Stimulated activated CD4-positive, alpha-beta T cell treated with anti-CD3 and anti-CD28 coated beads, Interleukin-4, amount 100 ng/mL, for 24 hours (primary cell): ENCODE measurements at places on chromosomes 6 and 20.

DNA sequence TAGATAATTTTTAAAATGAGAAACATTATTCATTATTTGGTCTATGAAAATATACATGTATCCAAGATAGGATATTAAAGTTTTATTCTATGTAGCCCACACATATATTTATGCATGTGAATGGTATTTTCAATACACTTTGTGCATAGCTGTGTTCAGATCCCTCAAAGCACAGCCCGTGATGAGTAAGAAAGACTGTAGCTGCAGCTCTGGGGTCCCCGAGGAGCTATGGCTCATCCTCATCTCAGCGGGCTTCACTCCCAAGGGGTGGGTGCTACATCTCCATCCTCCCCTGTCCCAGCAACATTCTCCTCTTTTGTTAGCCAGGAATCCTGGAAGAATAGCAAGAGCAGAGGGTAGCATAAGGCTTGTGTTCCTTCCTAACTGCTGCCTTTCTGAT is 130.8 kb downstream of the SAMD5 start:
- no peak for DNase-seq

- no peak for DNase-seq
Observed at GRCh38 chr20:9573335-9574151, 59.2 kb downstream of the LAMP5 start.

GRCh38 chr20:3398681-3399252 is 8.7 kb downstream of the DNAAF9 start:
- DNase-seq, result no peak

DNA sequence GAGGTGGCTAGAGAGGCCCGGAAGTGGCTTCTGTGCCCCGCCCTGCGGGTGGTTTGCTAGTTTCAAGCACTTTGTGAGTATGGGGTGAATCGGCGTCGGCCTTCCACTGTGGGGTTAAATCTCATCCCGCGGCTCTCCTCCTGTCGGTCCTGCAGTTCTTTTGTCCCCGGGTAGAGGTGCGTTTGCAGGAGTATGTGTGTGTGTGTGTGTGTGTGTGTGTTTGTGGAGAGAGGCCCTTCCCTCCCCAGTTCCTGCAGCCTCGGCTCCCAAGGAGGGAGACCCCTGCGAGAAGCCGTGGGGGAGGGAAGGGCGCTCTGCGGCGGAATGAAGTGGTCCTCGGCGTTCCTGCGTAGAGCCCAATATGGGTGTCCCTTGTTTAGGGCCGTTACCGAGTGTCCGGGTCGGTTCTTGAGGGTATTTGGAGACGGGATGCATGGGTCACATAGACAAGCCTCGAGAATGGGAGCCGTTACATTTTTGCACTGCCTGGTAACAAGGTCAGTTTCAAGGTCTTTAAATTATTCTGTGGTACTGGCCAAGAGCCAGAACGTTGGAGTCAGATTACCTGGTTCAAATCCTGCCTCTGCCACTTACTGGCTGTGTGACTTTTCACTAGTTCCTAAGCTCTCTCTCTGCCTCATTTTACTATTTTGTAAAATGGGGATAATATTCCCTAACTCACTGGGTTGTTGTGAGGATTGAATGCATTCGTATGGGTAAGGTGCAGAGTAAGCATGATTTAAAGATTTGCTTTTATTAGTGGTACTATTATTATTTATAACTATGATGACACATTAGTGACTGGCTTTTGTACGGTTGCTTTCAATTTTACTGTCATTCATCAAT is at the start of gene ZKSCAN3:
Gene ZKSCAN3, plus strand, starts transcription at position 56 of the 846 bp plus-strand sequence. CDS start 9,640 bp downstream, outside the sequence.
- DNase-seq, result peak; percentile 90

GRCh38 chr6:116217069-116217468 is 36.8 kb downstream of the TSPYL4 start:
- no peak for DNase-seq

GRCh38 chr6:18585032-18585573 is 198.0 kb downstream of the RNF144B start:
- no peak for DNase-seq

DNA sequence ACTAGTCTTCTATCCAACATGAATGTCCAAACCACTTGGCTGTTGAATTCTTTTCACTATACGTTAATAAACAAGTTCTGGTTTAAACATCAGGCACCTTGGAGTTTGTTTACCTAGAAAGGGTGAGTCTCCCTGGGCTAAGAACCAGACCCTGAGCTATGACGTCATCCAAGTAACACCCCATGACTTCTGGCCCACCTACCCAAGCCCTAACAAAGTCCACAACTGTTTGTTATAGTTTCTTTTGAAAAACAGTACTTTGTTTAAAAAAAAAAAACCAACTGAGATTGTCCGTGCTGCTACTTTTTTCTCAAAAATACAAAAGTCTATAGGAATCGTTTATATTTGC is 146.9 kb upstream of the BEND6 start:
- no peak for DNase-seq

- DNase-seq, result no peak
Observed at GRCh38 chr6:151430886-151431285, 21.0 kb downstream of the RMND1 start.
